Astrocyte of the spinal cord (primary cell): ENCODE measurements at places on chromosomes 11 and 22.

- peak; percentile 61 for DNase-seq
Measured at GRCh38 chr11:128716661-128717210, 22.9 kb downstream of the FLI1 start.

DNA sequence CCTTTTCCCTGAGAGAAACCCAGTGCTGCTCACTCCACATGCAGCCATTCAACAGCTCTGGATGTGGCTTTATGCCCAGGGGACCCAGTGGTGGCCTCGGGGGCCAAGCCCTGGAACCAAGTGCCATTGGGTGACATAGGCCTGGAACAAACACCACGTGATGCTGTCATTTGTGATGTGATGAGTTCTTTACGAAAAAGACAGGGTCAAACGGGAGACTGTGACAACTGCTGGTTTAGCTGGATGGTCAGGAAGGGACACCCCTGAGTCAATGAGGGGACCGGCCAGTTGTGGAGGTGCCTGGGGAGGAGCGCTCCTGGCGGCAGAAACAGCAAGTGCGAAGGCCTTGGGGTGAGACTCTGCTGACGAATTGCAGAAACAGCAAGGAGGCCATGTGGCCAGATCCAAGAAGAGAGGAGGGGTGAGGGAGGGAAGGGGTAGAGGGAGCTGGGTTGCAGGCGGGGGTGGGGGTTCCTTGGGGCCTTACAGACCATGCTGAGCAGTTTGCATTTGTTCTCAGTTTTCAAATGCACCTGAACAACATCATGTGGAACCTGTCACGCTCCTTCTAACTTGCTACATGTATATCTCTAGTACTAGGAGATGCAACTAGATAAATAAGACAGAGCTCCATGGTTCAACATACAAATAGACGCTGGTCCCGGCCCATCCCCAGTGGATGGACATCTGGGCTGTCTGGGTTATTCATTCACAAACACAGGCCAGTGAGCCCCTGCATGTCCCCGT lies 56.1 kb downstream of the IGLL5 start:
- DNase-seq: no peak

GRCh38 chr11:11407065-11407762 lies 54.2 kb upstream of the CSNK2A3 start:
- DNase-seq: no peak

- DNase-seq: no peak
Measured at GRCh38 chr22:23704062-23704461, 13.2 kb downstream of the RGL4 start.

GRCh38 chr11:13434247-13435205 lies 28.5 kb downstream of the BTBD10 start:
- no peak for DNase-seq
